Pancreas (tissue), 10 donors: ENCODE measurements at places on chromosomes 13 and 19. TPM values are rescaled to one million over a fixed set of nuclear protein-coding genes. Genes with fewer than 3 reads are reported as not detected.

DNA sequence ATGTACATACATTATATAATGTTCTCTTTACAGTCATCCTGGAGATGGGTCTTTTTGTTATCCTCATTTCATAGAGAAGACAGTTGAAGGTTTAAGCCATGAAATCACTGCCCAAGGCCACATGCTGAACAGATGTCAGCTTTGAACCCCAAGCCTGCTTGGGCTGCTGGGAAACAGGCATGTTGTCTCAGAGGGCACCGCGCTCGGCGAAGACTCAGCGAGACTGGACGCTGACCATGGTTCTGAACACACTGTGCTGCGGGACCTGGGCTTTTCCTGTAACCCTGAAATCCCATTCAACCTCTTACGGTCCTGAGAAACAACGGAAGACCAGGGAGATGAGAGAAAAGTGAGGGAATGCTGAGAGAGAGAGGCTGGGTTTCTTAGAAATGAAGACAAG is 27.3 kb downstream of the LRFN3 start:
- DNase-seq = peak; percentile 70

DNA sequence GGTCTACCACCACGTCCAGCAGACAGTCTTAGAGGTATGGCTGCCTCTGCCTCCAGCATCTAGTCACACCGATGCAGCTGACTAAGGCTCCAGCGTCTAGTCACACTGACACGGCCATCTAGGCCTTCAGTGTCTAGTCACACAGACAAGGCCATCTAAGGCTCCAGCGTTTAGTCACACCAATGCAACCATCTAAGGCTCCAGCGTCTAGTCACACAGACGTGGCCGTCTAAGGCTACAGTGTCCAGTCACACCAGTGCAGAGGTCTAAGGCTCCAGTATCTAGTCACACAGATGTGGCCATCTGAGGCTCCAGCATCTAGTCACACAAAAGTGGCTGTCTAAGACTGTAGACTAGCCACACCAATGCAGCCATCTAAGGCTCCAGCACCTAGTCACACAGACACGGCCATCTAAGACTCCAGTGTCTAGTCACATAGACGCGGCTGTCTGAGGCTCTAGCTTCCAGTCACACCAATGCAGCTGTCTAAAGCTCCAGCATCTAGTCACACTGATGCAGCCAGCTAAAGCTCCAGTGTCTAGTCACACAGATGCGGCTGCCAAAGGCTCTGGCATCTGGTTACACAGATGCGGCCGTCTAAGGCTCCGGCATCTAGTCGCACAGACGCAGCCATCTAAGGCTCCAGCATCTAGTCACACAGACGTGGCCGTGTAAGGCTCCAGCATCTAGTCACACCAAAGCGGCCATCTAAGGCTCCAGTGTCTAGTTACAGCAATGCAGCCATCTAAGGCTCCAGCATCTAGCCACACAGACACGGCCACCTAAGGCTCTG is 55.1 kb downstream of the KLF2 start:
- DNase-seq = peak; percentile 19

GRCh38 chr19:29120466-29120865 is 92.5 kb downstream of the UQCRFS1 start:
- no peak for DNase-seq

- no peak for DNase-seq
Observed at GRCh38 chr13:40230833-40231266, 435.6 kb downstream of the FOXO1 start.

DNA sequence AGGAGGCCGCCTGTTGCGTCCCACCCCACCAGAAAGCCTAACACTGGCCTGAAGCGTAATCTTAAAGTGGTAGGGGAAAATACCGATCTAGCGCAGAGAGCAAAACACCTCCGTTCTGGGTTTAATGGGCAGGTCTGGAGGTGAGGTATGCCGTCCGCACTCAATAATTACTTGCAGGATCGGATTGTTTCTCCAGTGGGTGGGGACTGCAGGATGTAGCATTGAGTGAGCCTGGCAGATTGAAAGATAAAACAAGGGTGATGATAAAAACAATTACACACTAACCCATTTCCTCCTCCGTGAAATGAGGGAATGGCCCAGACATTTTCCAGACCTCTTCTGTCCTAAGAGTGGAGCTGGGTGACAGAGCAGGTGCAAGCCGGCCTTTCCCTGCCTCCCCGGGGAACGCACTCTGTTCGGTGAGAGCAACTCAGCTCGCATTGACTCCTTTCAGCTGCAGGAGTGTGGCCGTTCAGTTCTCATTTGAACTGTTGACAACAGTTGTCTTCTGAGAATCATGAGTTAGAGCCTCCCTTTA is 110.2 kb upstream of the DOCK9 start:
- no peak for DNase-seq

DNA sequence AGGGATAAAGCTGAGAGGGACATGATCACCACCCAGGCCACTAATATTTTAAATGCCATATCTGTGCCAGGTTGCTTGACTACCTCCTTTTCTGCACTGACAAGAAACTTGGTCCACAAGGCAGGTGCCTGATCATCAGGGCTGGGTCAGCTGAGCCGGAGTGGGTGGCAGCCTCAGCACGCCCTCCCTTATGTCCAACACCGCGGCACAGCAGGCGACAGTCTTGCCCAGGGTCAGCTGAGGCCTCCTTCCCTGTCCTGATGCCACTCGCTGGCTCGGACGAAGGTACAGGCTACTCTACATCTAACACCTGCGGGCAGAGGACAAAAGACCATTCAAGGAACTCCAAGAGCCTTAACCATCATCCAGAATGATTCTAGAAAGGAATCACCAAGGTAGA is 16.9 kb downstream of the ZC3H4 start:
- no peak for DNase-seq

DNA sequence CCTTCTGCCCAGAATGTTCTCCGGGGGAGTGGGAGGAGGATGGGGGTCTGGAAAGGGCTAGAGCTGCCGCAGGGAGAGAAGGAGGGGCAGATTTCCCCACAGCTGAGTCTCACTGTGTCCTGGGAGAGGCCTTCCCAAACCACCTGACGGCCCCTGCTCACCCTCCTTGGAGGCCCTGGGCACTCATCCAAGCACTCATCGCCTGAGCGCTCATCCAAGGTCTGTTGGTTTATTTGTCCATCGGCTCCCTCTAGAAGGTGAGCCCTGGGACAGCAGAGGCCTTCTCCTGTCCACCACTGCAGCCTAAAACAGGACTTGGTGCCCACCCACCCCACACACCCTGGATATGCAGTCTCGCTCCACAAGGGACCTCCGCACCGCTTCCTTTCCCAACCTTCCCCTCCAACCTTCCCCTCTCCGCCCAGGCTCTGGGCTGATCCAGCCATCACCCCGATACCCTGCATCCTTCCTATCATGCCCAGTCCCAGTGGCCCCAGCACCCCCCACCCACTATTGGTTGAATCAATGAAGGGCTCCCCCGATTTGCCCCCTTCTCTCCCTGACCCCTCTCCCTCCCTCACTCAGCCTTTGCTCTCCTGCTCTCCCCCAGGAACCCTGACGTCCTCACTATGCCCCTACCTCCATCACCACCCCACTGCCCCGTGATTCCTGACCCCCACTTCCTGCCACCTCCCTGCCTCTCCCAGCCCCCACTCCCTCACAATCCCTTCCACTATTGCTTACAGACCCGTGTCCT is 1.7 kb downstream of the UBXN6 start:
- DNase-seq = no peak

- DNase-seq = no peak
Observed at GRCh38 chr13:30109471-30110135, 197.7 kb downstream of the KATNAL1 start.

GRCh38 chr13:40960716-40961115 is 58.4 kb downstream of the ELF1 start:
- no peak for DNase-seq

- DNase-seq = no peak
Observed at GRCh38 chr19:45847663-45848062, 15.3 kb downstream of the SYMPK start.

DNA sequence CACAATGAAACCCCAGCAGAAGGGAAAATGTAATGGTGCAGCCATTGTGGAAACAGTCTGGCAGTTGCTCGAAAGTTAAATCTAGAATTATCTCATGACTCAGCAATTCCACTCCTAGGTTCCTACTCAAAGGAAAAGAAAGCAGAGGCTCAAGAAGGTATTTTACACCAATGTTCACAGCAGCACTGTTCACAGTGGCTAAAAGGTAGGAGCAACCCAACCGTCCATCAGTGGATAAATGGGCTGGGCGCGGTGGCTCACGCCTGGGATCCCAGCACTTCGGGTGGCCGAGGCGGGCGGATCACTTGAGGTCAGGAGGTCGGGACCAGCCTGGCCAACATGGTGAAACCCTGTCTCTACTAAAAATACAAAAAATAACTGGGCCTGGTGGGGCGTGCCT is 25.9 kb downstream of the ZFR2 start:
- no peak for DNase-seq

Gene SIN3B
- total RNA-seq = 21.9 TPM

Gene OR7A5
- total RNA-seq = not detected

Gene ATXN8OS
- not detected for total RNA-seq

Gene APOC4
- total RNA-seq = not detected

Gene ANGPTL8
- total RNA-seq = not detected
